Cerebellar cortex (tissue), 1 donor: ENCODE measurements at places on chromosomes 1 and 21.

DNA sequence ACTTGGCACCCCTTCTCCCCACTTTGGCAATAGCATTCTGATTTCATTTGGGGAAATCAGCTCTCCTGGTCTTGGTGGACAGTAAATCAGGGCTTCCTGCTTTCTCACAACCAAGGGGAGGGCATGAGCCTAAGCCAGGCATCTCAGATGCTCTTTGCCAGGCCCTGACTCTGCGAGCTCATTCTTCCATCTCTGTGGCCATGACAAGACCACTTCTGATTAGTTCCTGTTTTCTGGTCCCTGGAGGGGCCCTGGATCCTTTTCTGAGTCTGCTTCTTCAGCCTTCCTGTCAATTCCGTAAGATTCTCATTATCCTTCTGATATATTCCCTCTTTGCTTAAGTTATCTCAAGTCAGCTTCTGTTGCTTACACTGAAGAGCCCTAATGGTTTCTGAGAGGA lies 210.4 kb downstream of the HIVEP3 start:
- no peak for DNase-seq

DNA sequence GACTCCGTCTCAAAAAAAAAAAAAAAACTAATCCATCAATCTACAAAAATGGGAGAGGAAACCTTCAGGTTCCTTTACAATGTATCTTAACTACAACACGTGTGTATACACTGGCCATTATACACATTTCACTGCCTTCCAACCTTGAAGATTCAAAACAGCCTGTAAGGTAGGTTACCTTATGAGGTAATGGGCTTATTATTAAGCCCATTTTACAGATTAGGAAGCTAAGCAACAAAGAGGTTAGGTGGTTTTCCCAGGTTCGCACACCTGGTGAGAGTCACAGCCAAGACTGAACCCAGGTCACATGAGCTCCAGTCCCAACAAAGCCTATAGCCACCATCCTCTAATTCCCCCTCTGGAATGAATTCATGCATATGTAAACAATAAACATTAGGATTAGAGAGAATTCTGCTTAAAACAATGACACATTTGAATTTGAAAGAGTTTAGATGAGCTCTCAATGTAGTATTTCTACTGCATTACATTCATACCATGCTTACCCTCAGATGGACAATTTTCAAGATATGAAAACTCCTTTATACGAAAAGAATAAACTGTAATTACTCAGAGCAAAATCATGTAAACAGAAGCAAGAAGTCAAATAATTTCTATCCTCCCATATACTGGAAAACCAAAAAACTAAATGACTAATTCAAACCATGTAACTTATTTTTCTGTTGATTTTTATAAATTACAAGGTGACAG lies 54.8 kb downstream of the EIF4G3 start:
- DNase-seq = no peak

DNA sequence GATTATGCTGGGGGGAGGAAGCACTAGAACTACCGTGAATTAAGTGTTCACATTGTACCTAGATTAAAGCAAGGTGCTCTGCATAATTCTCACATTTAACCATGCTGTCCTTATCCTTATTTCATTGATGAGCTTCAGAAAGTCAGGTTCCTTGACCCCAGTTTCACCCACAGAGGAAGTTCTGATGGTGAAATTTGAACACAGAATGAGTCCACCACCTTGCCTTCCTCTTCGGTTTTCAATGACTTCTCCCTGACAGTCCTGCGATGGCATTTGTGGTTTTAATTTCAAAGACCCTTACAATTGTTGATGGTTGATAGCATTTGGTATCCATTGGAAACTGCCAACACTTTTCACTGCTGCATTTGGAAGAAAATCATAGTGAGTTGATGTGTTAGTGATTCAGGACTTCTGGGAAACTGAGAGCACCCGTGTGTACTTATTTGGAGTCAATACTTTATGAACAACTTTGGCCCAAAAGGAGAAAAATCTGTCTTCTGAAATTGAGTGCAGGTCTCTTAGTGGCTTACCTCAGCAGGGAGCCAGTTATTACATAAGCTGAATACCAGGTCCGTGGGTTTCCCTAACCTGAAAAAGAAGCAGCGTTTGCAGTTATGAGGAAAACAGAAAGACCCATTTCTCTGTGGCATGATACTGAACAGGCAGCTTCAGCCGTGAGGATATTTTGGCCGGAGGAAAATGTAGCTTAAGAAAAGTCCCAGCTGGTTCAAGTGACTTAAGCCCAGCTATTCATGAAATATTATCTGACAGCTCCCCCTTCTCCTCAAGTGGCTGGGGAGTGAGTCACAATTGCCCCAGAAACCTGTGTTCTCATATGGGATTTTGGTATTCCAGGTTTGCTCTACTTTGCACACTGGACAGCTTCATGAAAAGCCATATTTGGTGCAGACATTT lies 47.5 kb downstream of the ROR1 start:
- no peak for DNase-seq

GRCh38 chr1:240170806-240171205 lies 79.1 kb downstream of the FMN2 start:
- no peak for DNase-seq

GRCh38 chr21:38804030-38804788 lies 1.5 kb upstream of the ETS2 start:
- no peak for DNase-seq

GRCh38 chr21:43645136-43645891 lies 14.0 kb downstream of the HSF2BP start:
- peak; percentile 57 for DNase-seq

DNA sequence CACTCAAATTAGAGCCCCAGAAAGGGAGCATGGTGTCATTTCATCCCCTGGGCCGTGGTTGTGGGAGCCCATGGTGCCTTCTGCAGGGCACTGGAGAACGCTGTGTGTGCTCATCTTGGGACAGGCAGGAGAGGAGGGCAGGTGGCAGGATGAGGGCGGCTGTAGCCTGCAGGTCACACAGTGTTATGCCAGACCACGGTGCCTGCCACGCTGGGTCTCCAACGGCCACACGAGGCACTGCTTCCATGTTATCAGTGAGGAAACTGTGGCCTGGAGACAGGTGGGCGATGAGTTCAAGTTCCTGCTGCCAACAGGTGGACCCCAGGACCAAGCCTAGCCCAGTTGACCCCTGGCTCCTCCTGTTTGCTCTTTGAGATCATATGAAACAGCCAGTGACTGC lies 21.0 kb downstream of the ABCG1 start:
- DNase-seq = no peak

GRCh38 chr1:85992791-85993190 lies 163.8 kb downstream of the COL24A1 start:
- no peak for DNase-seq

DNA sequence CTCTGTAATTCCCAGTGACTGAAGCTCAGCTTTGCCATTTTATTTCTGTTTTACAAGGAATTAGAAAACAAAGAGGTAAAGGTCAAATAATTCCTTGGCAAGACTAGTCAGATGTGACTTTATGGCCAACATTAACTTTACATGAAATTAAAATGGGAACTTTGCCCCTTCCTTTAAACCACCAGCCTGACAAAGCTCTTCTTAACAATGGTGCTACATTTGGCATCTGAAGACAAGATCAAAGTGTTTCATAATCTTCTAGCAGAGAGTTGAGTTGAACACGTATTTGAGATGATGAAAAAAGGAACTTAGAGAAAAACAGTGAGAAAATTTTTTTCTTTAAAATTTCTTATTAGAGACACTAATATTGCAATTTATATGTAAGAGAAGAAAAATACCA lies 193.8 kb downstream of the AK5 start:
- no peak for DNase-seq

DNA sequence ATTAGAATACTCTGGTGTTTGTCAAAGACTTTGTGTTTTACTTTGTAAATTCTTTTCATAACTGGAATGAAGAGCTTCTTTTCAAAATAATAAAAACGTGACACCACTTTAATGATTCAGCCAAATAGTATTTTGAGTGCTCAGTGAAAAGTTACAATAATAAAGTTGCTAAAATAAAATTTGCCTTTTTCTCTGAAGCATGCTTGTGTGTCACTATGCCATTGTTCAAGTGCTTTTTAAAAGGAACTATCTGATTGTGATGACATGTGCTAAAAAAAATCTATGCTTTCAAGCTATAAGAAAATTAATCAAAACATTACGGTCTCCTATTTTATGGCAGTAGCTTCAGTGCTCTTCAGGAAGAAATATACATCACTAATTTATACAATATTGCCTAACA lies 1290.5 kb upstream of the B3GALT2 start:
- DNase-seq = no peak

DNA sequence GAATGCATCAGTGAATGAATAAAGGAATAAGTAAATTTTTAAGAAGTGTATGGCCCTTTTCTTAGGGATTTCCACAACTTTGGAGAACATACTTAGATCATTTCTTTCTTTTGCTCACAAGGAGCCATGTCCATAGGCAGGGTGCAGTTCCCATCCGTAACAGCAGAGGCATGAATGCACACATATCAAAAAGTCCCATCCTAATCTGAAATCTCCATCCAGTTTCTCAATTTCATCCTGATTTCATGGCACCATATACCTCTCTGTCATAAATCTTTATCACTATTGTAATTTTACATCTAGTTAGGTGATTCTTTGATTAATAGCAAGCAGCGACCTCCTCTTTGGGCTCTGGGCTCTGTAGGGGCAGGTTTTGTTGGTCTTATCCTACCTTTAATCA lies 359.2 kb downstream of the RRAGC start:
- DNase-seq = no peak

DNA sequence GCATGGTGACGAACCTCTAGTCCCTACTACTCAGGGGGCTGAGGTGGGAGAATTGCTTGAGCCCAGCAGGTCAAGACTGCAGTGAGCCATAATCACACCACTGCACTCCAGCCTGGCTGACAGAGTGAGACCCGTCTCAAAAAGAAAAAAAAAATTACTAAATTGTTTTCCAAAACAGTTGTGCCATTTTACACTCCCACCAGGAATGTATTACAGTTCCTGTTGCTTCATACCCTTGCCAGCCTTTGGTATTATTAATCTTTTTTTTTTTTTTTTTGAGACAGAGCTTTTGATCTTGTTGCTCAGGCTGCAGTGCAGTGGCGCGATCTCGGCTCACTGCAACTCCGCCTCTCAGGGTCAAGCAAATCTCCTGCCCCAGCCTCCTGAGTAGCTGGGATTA lies 55.9 kb downstream of the RPS6KA1 start:
- DNase-seq = no peak

- DNase-seq = peak; percentile 3
Measured at GRCh38 chr21:32248571-32249461, 30.0 kb downstream of the MIS18A start.

DNA sequence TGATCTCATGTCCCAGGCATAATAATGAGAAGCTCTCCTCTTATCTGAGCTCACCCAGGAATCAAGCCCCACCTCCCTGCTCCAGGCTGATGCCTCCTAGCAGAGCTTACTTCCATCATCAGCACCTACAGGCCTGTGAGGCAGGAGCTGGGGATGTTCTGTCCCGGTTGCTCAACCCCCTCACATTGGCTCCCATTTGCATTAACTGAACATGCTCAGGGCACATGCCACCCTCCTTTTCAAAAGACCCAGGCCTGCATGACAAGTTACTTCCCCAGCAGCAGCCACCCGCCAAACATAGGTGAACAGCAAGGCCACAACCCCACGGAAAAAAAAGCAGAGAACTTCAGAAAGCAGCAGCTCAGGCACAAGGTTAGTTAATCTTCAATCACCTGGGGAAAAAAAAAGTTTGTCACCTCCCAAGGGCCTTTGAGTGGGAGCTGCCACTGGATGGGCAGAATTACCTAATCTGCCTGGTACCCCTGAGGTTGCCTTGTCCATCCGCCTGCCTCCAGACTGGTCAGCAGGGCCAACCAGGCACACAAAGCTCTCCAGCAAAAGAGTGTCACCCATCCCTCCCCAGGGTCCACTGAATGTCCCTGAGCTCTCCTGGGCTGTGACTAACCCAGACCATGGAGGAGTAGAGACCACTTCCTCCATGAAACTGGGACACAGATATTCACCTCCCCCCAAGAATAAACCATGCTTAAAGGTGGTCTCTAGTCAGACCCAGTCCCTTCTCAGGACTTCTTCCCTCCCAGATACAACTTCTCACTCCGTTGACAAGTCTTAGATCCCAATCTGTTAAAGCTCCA lies 4.4 kb downstream of the KCNN3 start:
- DNase-seq = no peak

- peak; percentile 71 for DNase-seq
Measured at GRCh38 chr1:180954005-180954800, 41.5 kb downstream of the KIAA1614 start.

DNA sequence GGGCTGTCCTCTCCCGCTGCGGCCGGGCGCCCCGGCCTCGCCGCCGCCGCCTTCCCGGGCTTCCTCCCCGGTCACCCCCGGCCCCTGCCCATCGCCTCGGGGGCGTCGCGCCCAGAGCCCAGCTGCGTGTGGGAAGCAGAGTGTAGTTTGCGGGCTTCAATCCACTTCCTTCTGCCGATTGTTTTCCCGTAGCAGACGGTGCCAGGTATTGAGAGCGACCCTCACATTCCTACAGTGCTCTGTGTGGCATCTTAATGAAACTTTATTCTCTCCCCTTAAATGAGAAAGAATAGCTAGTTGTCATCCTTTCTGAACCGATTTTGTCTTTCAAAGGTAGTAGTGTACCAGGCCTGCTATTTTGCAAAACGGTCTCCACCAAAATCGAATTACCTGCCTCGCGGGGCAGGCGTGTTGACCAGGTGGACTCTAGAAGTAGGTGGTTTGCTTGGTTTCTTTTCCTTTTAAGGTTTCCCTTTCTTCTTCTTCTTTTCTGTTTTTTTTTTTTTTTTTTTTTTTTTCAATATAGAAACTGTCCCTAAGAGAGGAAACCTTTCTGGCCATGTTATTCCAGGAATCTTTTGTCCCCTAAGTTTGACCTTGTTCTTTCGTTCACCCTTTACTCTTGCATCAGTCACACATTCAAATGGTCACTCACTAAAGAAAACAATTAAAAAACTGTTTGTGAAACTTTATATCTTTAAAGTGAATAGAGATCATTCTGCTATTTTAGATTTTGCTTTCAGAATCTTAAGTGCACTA lies 881 bp downstream of the USP25 start:
- peak; percentile 43 for DNase-seq

GRCh38 chr1:15062479-15063099 lies 91.0 kb upstream of the TMEM51 start:
- DNase-seq = no peak

DNA sequence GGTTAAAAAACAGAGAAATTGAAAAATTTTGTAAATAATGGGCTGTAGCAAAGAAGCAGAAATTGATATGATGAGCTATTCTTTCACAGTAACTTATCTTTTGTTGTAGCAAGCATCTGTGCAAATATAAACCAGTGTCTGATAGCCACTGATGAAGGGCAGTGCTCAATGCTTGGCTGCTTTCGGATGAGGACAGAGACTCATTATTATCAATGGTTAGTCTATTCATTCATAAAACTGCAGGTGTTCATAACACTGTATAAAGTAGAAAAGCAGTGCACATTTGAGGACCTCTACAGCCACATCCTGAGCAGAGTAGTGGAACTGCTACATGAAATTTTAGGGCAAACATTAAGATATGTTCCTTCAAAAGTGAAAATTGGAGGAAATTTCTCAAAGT lies 107.2 kb downstream of the FAF1 start:
- no peak for DNase-seq

- no peak for DNase-seq
Measured at GRCh38 chr1:186575348-186575747, 104.9 kb downstream of the PTGS2 start.

GRCh38 chr1:27391511-27392095 lies 819 bp upstream of the GPR3 start:
- peak; percentile 82 for DNase-seq

- DNase-seq = no peak
Measured at GRCh38 chr21:45769294-45769693, 125.8 kb downstream of the PCBP3 start.
